Fibroblast of mammary gland (primary cell): ENCODE measurements at places on chromosomes 1 and 21.

DNA sequence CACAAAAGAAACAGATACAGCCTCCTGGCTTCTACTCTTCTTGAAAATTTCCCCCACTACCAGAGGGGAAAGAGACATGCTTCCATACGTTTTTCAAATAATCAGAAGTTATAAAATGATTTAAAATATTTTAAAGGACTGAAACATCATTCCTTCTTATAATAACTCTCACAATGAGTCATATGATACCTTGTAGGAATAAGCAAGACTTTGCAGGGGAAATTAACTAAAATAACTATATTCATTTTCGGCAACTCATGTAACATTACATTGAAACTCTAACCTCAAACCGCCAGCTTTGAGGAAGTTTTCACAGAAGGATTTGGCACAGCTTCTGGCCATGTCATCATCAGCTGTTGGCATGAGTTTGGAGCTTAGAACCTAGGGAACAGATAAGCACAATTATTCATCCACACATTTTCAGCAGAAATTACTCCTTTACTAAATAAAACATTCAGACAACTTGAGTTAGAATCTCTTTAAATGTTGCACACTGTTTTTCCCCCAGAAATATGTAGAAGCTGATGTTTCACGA lies 85.9 kb downstream of the USP24 start:
- DNase-seq = peak; percentile 84

- no peak for DNase-seq
These were observed 35.4 kb downstream of the CD34 start for GRCh38 chr1:207875532-207875931.

DNA sequence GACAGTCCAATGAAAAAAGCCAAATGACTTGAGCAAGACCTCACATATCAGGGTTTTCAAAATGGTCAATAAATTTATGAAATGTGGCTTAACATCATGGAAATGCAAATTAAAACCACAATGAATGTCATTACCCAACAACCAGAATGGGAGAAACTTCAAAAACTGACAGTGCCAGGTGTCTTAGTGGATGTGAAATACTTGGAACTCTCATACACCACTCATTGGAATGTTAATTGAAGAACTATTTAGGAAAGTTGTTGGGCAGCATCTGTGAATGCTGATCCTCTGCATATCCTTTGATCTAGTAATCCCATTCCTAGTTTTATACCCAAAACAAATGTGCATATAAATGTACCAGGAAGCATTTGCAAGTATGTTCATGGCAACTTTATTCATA lies 19.2 kb upstream of the BACH1 start:
- no peak for DNase-seq

GRCh38 chr1:23555986-23556634 lies 3.2 kb downstream of the ID3 start:
- DNase-seq = peak; percentile 75

GRCh38 chr21:33063375-33063883 lies 6.5 kb upstream of the OLIG1 start:
- no peak for DNase-seq

- DNase-seq = no peak
These were observed 89.8 kb downstream of the MRPL37 start for GRCh38 chr1:54289712-54290233.

DNA sequence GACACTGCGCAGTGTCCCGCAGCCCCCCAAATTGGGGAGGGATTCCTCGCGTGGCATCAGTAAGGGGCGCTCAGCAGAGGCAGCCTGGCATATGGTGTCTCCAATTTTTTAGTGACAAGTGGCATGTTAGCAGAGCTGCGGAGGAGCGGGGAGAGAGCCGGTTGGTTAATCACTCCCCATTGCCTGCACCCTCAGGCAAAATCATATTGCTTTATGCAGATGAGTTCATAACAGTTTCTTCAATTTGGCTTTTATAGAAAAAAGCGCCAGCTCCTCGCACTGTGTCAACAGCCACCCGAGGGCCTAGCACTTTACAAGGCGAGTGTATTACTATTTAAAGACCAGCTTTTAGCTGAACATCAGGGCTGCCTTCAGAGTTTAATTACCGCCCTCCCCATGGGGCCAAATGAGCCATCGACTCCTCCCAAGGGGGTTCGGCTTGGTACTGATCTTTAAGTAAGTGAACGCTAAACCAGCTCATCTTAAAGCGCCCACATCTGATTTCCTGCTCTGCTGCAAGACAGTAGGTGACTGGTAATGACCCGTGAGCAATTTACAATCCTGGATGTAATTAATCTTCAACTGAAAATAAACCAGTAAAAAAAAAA lies 298.9 kb downstream of the DSCAM start:
- no peak for DNase-seq

- DNase-seq = peak; percentile 44
These were observed 1.1 kb downstream of the LUZP1 start for GRCh38 chr1:23167353-23168078.

DNA sequence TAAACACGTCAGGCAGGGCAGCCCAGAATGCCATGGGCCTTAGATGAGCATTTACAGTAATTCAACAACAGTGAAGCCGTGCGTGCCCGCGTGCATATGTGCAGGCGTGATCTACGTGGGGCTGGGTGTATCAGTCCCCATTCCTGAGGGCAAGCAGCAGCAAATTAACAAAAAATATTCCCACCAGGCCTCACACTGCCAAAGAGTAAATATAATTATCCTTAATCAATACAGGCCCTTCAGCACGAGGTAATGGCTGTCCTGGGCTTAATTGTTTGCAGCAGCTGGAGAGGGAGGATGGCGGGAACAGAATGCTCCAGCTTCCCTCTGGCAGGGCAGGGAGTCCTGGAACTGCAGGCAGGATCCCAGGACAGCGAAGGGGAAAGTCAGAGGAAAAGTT lies 91.8 kb downstream of the DDX20 start:
- no peak for DNase-seq

DNA sequence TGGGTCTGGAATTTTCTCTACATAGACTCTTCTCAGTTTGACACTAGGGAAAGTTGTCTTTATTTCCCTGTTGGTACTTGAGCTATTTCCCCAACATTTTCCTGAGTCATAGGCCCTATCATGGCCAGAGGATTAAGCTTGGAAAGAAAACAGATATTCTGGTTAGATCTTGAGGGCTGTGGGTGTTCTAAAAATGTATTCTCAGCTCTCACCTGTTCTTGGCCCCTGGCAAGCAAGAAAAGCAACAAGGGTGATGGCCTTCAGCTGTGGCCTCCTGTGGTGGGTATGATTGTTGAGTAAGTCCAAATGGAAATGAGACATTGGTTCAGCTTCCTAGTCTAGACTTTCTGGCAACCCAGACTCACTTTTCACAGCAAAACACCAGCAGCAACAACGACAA lies 17.4 kb upstream of the LCE3A start:
- no peak for DNase-seq

- DNase-seq = peak; percentile 89
These were observed 166.8 kb downstream of the HIVEP3 start for GRCh38 chr1:41751804-41752513.

DNA sequence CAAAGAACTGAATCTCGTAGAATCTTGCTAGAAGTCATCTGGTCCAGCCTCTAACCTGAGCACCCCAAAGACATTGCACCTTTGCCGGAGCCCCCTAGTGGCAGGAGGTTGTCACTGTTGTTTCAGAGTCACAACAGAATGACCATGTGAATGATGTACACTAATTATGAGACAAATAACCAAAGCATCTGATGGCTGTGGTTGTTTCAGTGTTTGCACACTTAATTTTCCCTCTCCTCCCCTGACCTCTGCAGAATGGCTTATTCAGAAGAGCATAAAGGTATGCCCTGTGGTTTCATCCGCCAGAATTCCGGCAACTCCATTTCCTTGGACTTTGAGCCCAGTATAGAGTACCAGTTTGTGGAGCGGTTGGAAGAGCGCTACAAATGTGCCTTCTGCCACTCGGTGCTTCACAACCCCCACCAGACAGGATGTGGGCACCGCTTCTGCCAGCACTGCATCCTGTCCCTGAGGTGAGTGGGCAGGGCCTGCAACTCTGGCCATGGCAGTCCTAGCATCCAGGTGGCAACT lies 26.4 kb downstream of the TRAF5 start:
- no peak for DNase-seq

DNA sequence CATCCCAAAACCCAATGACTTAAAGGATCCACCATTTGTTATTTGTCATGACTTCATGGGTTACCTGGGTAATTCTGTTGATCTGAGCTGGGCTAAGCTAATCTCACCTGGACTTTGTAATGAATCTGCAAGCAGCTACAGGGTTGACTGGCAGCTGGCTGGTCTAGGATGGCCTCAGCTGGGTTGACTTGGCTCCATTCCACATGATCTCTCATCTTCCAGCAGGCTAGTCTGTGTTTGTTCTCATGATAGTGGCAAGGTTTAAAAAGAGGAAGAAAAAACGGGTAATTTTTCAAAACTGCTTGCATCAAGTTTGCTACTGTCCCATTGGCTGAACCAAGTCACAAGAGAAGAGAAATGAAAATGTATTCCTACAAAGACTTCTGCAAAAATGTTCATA lies 24.8 kb upstream of the ZMYM4 start:
- DNase-seq = no peak

DNA sequence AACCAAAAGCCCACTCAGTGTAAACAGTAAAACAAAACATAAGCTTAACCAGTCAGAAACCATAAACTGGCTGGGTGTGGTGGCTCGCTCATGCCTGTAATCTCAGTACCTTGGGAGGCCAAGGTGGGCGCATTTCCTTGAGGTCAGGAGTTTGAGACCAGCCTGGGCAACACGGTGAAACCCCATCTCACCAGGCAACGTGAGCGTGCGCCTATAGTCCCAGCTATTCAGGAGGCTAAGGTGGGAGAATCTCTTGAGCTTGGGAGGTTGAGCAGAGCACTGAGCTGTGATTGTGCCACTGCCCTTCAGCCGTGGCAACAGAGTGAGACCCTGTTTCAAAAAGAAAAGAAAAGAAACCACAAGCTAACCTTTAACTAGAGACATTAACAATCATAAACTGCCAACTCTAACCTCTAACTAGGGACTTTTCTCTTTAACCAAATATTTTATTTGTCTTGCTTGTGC lies 13.1 kb upstream of the PRRC2C start:
- DNase-seq = no peak

DNA sequence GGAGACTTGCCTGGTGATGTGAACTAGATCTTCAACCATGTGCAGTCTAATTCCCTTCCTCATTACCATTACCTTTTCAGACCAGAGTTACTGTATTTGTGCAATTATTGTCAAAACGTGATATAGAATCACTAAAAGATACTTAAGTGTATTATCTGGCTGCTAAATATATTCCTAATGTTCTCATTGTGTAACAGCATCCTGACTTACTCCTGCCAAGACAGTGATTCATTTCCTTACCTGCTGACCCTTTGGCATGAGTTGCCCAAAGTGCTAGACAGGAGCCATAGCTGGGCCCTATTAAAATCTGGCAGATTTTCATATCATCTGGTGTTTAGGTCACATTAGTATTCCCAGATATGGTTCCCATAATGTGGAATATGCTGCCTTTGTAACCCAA lies 598.3 kb upstream of the CAMK1G start:
- peak; percentile 29 for DNase-seq

GRCh38 chr1:161185732-161186311 lies 8.5 kb upstream of the B4GALT3 start:
- DNase-seq = peak; percentile 30

GRCh38 chr1:203733009-203733863 lies 31.7 kb upstream of the LAX1 start:
- no peak for DNase-seq

DNA sequence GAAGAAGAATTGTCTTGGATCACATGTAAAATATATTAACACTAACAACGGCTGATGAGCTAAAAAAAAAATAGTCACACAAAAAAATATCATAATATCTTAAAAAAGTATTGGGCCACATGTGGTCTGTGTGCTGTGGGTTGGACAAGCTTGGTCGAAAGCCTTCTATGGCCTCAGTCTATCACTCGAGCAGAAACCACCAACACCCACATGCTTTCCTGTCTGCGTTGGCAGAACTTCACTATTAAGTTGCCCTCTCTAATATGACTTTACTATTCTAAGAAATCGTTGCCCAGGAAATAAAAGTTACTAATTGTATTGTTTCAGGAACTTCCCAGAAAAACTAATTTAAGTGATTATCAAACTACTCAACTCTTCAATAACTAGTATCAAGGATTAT lies 28.2 kb upstream of the ETS2 start:
- no peak for DNase-seq

DNA sequence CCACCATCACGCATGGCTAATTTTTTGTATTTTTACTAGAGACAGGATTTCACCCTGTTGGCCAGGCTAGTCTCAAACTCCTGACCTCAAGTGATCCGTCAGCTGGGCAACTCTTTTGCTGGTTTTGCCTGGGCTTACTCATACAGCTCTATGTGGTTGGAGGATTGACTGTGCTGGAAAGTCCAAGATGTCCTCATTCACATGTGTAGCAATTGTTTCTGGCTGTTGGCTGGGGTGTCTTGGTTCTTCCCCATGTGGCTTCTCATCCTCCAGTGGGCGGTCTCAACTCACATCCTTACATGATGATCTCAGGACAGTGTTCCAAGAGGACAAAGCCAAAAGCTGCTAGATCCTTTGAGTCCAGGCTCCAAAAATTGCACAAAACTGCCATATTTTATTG lies 53.3 kb downstream of the TEX35 start:
- peak; percentile 64 for DNase-seq

GRCh38 chr1:179046808-179047635 lies 21.3 kb downstream of the FAM20B start:
- DNase-seq = no peak

DNA sequence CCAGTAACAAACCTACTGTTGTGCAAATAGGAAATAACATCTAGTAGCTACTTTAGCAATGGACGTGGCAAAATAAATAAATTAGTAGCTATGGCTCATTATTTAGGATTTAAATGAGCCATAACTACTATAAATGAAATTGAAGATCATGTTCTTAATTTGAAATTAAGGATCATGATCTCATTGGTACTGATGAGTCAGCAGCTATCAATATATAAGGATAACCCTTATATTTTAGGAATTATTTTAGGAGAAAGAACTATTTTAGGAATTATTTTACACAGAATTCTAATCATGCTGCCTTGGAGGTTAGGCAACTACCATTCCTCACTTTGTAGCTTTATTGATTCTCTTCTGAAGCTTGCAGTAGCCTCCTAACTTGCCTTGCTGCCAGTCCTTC lies 24.0 kb downstream of the DR1 start:
- DNase-seq = no peak
